Activated CD4-positive, alpha-beta T cell treated with anti-CD3 and anti-CD28 coated beads, Interleukin-2, amount 50 U/mL, for 48 hours (primary cell): ENCODE measurements at places on chromosomes 2 and 18.

GRCh38 chr2:119749477-119750012, 10.2 kb upstream of the PTPN4 start:
- DNase-seq, result no peak

- DNase-seq, result no peak
Measured at GRCh38 chr2:239579524-239580198, 178.8 kb upstream of the HDAC4 start.

- DNase-seq, result no peak
Measured at GRCh38 chr2:101518578-101519492, 43.9 kb upstream of the RFX8 start.

GRCh38 chr2:196290136-196290535, 118.8 kb upstream of the STK17B start:
- no peak for DNase-seq

DNA sequence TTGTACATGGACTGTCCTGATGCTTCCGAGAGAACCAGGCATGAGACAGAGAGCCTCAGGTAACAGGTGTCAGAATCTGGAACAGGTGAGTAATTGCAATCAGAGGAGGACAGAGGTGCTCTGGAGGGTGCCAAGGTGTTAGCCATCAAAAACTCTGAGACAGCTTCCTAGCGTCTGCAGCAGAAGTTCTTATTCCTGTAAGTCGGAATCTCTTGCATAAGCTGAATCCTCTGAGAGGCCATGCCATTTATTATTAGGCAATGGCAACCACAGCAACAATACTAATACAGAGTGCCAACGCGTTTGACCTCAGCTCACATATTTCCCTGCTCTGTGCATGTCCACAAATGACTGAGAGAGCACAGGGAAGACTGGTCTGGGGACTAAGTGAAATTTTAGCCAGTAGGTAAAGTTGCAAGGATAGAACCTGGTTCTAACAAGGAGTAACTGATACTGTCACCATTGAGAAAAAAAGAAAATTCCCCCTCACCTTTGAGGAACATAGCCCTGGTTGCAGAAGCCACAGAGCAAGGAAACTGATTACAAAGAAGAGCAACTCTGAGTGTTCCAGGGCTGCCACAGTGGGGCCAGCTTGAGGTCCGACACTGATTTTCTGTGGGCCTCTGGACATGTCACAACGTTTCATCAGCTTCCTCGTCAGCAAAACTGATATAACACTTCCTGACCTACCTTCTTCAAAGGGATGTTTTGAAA, 55.1 kb upstream of the ACSL3 start:
- DNase-seq, result no peak

DNA sequence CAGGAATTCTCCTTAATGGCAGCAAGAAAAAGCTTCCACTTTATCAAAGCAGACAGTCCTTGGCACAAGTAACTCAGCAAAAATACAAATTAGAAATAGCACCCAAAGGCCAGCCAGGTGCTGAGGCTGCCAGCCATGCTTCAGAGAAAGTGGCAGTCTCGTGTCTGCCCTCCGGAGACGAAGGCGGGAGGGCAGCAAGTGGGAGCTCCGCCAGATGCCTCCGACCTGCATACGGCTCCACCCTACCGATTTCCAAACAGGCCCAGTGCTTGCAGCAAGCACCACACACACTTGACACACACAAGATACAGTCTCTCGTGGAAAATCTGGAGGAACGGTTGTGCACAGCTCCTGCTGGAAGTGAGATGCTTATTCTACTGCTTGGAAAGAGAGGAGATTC, 134.9 kb upstream of the REV1 start:
- DNase-seq, result no peak

DNA sequence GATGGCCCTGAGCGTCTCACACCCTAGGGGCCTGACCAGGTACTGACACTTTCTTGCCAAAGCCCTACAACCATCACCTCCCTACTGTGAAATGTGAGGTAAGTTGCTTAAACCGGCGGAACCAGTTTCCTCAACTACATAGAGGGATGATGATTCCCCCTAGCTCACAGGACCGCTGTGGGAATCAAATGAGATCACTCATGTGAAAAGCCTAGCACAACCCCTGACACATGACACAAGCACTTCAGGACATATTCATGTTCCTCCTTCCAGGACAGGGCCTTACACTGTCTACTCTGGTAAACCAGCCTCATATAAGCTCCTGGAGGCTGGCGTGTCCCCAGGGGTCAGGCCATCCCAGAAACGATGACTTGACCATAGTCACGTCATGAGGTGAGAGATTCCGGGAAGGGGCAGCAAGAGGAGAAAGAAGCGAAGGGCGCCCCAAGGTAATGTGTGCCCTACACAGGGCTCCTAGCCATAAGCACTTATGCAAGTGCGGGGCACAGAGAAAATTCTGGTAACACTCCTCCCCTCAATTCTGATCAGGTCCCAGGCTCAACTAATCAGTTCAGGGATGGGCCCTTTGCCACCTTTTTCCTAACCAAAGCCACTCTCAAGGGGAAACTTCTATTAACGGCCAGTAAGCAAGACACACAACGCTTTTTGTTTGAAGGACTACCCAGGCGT, 49.5 kb downstream of the C2orf42 start:
- DNase-seq, result peak; percentile 69
